ENCODE measurements at places on chromosomes 5 and 9.

DNA sequence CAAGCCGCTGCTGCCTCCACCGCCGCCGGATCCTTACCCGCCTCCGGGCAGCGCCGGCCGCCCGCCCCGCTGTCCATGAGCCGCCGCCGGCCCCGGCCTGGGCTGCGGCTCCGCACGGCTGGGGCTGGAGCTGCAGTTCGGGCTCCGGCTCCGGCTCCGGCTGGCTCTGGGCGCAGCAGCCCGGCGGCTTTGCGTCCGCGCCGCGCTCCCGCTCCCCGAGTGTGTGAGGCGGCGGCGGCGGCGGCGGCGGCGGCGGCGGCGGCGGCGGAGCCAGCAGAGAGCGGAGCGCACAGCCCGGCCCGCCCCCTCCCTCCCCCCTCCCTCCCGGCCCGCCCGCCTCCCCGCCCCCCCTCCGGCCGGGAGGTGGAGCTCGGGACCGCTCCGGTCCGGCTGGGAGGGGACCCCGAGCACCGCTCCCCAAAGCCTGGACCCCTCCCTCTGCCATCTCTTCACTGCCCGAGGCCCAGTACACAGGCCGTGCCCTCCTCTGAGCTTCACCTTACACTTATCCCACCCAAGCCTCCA lies at the start of gene PCDH1:
TSS of gene PCDH1 (minus strand) at position 225 of the 525 bp plus-strand sequence. CDS start at position 77, 148 bp downstream.
- peak; percentile 45 for DNase-seq

DNA sequence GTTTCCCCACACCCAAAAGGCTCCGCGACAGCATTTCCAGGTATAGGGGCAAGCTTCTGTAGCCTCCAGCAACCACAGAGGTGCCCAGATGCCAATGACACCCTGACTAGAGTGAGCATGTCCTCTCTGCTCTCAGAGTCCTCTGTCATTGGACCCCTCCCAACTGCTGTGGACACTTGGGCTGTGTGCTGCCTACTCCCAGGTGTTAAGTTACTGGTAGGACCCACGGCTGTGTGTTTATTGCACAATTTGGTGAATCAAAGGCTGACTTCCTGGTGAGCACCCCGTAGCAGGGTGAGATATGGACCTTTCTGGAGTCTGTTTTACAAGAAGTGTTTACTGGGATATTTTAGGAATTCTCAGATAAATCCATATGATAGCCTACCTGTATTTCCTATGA lies 36.0 kb downstream of the SH3GL2 start:
- DNase-seq: peak; percentile 47

GRCh38 chr5:62305358-62305714 lies 670 bp upstream of the KIF2A start:
- no peak for DNase-seq

- DNase-seq: peak; percentile 50
Observed at GRCh38 chr5:83721953-83722901, 1.6 kb upstream of the HAPLN1 start.

- DNase-seq: peak; percentile 71
Observed at GRCh38 chr9:2158111-2158610, 143.0 kb downstream of the SMARCA2 start.

GRCh38 chr5:125149527-125149926 lies 403.1 kb upstream of the ZNF608 start:
- no peak for DNase-seq
